ENCODE measurements at places on chromosomes 2 and 18.

DNA sequence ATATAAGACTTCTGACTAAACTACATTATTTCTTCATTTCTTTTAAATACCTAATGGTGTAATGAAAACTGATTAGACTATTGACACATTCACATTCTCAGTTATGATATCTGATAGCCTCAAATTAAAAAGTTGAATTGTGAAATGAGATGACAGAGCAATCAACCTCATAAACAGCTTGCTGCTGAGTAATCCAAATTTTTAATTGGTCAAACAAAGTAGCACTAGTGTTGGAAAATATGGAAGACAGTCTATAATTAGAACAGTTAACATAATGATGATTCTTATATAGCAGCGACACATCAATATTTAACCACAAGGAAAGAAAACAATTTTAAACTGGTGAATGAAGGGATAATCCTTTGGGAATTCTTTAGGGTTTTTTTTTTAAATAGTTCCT lies 91.9 kb upstream of the LRP1B start:
- no peak overlapping the region for H3K4me3 ChIP-seq
- no peaks in the 10 kb centered on the region for H3K4me1 ChIP-seq
- H3K27me3 ChIP-seq, result no peaks in the 10 kb centered on the region
- no peaks in the 10 kb centered on the region for H3K36me3 ChIP-seq
- DNase-seq, result no peak

GRCh38 chr18:45171679-45172191 lies 443.5 kb upstream of the SLC14A2 start:
- H3K27ac ChIP-seq, result peak overlapping the region; percentile 26
- H3K4me1 ChIP-seq, result peaks cover 9% of the 10 kb centered on the region
- DNase-seq, result no peak
- H3K27me3 ChIP-seq, result peaks cover 5% of the 10 kb centered on the region
- no peak overlapping the region for H3K4me3 ChIP-seq

- no peak within 1 kb of the TSS for H3K27ac ChIP-seq
- no peak within 1 kb of the TSS for H3K4me3 ChIP-seq
- H3K4me1 ChIP-seq, result no peaks in the 10 kb centered on the region
- no peaks in the 10 kb centered on the region for H3K36me3 ChIP-seq
- H3K27me3 ChIP-seq, result no peaks in the 10 kb centered on the region
Measured at GRCh38 chr2:229270551-229271410, at the start of gene PID1. PID1 (minus strand) TSS chr2:229271287; CDS start chr2:229271043, 244 bp downstream.

- no peak overlapping the region for H3K4me3 ChIP-seq
- H3K36me3 ChIP-seq, result no peaks in the 10 kb centered on the region
- H3K27me3 ChIP-seq, result no peaks in the 10 kb centered on the region
Measured at GRCh38 chr2:228649447-228649846, 468.0 kb upstream of the SPHKAP start.

- H3K27ac ChIP-seq, result no peak overlapping the region
- H3K36me3 ChIP-seq, result no peaks in the 10 kb centered on the region
- no peak overlapping the region for H3K4me3 ChIP-seq
- DNase-seq, result no peak
- no peaks in the 10 kb centered on the region for H3K4me1 ChIP-seq
- peaks cover 10% of the 10 kb centered on the region for H3K27me3 ChIP-seq
Measured at GRCh38 chr2:173684896-173685459, 280.2 kb downstream of the SP3 start.

DNA sequence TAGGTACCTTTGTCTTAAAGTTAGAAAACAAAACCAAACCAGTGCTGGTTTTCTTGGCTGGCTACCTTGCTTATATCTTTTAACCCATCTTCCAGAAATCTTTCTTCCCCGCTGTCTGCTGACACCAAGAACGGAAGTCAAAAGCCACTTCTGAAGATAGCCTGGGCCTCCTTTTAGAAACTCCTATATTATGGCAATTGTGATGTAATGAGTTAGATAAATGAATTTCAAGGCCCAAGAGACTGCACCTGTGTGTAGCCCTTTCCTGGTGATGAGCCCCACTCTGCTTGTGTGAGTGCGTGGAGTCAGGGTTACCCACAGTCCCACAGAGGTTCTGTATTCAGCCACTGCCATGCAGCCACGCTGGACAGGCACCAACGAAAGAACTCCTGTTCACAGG lies 60.7 kb downstream of the ARMC9 start:
- H3K36me3 ChIP-seq, result no peaks in the 10 kb centered on the region
- no peaks in the 10 kb centered on the region for H3K27me3 ChIP-seq
- H3K27ac ChIP-seq, result no peak overlapping the region

GRCh38 chr2:86831537-86831936 lies 30.1 kb downstream of the CD8B start:
- peak overlapping the region; percentile 10 for H3K4me3 ChIP-seq
- peak overlapping the region; percentile 87 for H3K27ac ChIP-seq
- H3K36me3 ChIP-seq, result peaks cover 4% of the 10 kb centered on the region

DNA sequence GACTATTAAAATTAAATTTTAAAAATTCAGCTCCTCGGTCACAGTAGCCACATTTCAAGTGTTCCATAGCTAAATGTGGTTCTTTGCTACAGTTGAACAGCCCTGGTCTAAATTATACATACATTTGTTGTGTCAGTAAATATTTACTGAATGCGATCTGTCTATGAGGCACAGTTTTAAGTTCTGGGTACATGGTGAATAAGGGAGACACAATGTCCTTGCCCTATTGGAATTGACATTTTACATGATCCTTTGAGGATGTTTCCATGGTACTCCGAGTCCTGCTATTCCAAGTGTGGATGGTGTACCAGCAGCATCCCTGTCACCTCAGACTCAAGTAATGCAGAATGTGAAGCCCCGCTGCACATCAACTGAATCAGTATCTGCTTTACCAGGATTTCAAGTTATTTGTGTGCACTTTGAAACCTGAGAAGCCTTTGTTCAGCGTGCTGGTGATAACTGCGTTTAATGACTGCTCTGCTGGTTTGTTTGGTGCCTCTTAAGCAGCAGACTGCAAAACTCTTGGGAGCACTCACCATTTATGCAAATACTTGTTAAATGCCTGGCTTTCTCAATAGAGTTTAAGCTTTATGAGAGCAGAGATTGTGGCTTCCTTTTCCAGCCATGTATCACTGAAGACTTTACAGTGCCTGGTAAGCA lies 1.5 kb downstream of the GALNT1 start:
- H3K36me3 ChIP-seq, result peaks cover 5% of the 10 kb centered on the region
- no peak overlapping the region for H3K27ac ChIP-seq
- peak overlapping the region; percentile 82 for H3K4me3 ChIP-seq

GRCh38 chr2:43675646-43676321 lies 445 bp downstream of the C1GALT1C1L start:
- peak overlapping the region; percentile 48 for H3K4me3 ChIP-seq
- no peak for DNase-seq
- H3K4me1 ChIP-seq, result peaks cover 4% of the 10 kb centered on the region
- peaks cover 42% of the 10 kb centered on the region for H3K27me3 ChIP-seq

DNA sequence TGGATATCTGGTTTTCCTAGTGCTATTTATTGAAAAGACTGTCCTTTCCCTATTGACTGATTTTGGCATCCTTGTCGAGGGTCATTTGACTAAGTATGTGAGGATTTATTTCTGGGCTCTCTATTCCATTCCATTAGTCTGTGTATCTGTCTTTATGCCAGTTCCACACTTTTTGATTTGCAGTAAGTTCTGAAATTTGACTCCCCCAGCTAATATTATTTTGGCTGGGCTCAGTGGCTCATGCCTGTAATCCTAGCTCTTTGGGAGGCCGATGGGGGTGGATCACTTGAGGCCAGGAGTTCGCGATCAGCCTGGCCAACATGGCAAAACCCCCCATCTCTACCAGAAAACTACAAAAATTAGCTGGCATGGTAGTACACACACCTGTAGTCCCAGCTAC lies 46.8 kb upstream of the GAREM2 start:
- peaks cover 24% of the 10 kb centered on the region for H3K36me3 ChIP-seq
- DNase-seq, result no peak
- H3K4me3 ChIP-seq, result no peak overlapping the region
- H3K27me3 ChIP-seq, result no peaks in the 10 kb centered on the region

GRCh38 chr2:98824256-98825019 lies 93.5 kb upstream of the MGAT4A start:
- no peak for DNase-seq
- no peaks in the 10 kb centered on the region for H3K27me3 ChIP-seq
- H3K4me3 ChIP-seq, result peak overlapping the region; percentile 78
- H3K27ac ChIP-seq, result peak overlapping the region; percentile 84
- H3K36me3 ChIP-seq, result no peaks in the 10 kb centered on the region
- H3K4me1 ChIP-seq, result peaks cover 26% of the 10 kb centered on the region

DNA sequence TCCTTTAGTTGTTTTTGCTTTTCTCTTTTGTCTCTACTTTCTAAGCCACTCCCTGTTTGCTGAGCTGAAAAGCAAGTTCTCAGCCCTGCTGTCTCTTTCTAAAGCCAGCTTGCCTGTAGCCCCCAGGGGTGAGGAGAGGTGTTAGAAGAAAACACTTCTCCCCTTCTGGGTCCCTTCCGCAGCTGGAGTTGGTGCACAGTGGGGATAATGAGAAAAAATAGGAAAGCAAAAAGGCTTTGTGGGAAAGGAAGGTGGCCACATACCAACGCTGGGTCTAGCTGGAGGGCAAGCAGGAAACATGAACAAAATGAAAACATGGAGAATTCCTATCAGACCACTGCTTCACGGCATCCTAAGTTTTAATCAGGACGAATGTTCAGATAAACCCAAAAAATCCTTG lies 15.5 kb upstream of the SLC20A1 start:
- peaks cover 29% of the 10 kb centered on the region for H3K36me3 ChIP-seq
- DNase-seq, result no peak
- H3K27me3 ChIP-seq, result no peaks in the 10 kb centered on the region
- peaks cover 76% of the 10 kb centered on the region for H3K4me1 ChIP-seq

- no peaks in the 10 kb centered on the region for H3K36me3 ChIP-seq
- no peak overlapping the region for H3K27ac ChIP-seq
- no peak for DNase-seq
- H3K4me3 ChIP-seq, result no peak overlapping the region
- H3K4me1 ChIP-seq, result no peaks in the 10 kb centered on the region
Measured at GRCh38 chr2:229196448-229196847, 74.6 kb downstream of the PID1 start.

- peaks cover 57% of the 10 kb centered on the region for H3K27me3 ChIP-seq
- no peaks in the 10 kb centered on the region for H3K4me1 ChIP-seq
- no peak for DNase-seq
- H3K27ac ChIP-seq, result no peak overlapping the region
- no peaks in the 10 kb centered on the region for H3K36me3 ChIP-seq
- H3K4me3 ChIP-seq, result no peak overlapping the region
Measured at GRCh38 chr2:234747833-234748559, 203.8 kb upstream of the SH3BP4 start.

DNA sequence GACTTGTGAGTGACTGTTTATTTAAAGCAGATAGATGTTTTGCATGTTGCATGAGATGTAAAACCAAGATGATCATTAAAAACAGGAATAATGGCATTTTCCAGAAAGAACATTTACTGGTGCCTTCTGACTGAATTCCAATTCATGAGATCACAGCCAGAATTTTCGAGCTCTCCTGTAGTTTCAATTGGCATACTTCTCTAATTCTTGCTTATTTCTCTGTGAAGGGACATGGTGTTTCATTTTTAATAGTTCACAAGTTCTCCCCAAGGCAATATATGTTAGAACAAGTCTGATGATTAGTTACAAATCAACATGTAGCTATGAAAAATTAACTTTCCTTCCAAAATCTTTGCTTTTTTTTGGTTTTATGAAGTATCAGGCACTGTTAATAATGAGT lies 105.7 kb downstream of the PDE1A start:
- no peaks in the 10 kb centered on the region for H3K36me3 ChIP-seq
- no peaks in the 10 kb centered on the region for H3K27me3 ChIP-seq
- H3K4me1 ChIP-seq, result no peaks in the 10 kb centered on the region
- H3K27ac ChIP-seq, result no peak overlapping the region

DNA sequence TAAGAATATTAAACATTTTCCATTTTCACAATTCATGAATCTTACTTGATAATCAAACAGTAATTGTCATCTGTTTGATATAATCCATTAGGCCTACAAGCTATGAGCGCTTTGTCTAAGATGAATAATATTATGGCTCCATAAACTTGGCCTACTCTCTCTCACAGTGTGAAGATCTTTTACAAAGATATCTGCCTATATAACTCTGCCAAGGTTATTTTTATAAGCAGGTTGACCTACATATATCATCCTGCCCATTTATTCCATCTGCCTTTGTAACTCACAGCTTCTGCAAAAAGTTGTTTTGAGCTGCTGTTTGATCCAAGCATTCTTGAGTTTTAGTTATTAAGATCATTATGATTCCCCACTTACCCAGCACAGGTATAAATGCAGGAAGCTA lies 158.3 kb downstream of the PDE11A start:
- peaks cover 7% of the 10 kb centered on the region for H3K27me3 ChIP-seq
- H3K4me3 ChIP-seq, result no peak overlapping the region
- no peak for DNase-seq

DNA sequence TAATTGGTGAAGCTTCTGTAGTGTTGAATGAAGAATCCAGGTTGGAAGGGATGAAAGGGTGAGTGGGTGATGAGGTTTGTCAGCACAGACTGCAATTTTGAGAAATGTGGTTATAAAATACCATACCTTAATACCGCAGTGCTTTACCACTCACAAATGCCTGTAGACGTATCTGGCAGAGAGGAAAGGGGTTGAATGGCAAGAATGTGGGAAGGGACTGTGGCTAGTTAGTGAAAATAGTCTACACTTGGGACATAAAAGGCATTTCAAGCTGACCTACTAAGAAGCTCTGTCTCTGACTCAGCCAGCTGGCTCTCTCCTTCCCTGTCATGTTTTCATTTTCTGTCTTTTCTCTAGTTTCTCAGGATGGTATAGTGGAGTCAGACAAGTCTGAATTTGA lies 25.1 kb downstream of the CDK15 start:
- H3K4me3 ChIP-seq, result no peak overlapping the region
- H3K27ac ChIP-seq, result no peak overlapping the region
- peaks cover under 1% of the 10 kb centered on the region for H3K27me3 ChIP-seq

DNA sequence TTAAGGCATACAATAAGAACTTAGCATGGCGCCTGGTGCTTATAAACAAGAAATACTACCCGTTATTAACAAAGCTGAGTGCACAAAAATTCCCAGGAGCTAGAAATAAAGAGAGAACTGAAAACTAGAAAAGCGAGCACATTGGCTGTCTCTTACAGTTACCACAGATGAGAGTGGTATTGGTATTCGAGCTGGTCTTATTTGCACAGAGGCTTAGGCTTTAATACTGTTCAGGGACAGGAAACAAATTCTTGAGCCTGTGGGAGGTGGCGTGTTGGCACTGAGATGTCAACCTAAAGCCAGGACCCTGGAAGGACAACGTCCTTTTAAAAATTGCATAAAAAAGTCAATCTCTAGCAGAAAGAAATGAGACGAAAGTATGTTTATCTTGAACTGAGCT lies 67.3 kb upstream of the IGFBP2 start:
- peaks cover 40% of the 10 kb centered on the region for H3K27me3 ChIP-seq
- H3K4me3 ChIP-seq, result no peak overlapping the region
- no peak for DNase-seq
- H3K36me3 ChIP-seq, result peaks cover 3% of the 10 kb centered on the region
- no peaks in the 10 kb centered on the region for H3K4me1 ChIP-seq

DNA sequence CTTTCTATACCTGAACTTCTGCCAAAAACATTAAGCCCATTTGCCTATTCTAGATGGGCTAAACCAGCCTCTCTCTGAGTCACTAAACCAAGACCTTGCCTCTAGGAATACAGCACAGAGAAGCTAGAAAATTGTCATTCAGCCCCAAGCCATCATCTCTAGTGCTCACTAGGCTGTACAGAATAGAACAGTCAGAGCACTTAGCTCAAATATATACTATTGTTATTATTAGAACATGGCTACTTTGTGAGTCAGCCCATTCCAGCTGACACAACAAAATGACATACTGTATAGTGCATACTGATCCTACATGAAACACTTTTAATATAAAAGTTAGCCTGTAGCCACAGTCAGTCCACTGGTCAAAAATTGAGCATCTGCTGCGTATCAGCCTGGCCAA lies 418.8 kb downstream of the NRXN1 start:
- no peaks in the 10 kb centered on the region for H3K27me3 ChIP-seq
- H3K4me3 ChIP-seq, result no peak overlapping the region
- DNase-seq, result no peak
- H3K4me1 ChIP-seq, result no peaks in the 10 kb centered on the region
- H3K36me3 ChIP-seq, result no peaks in the 10 kb centered on the region

GRCh38 chr2:7572450-7572849 lies 655.2 kb downstream of the RNF144A start:
- no peaks in the 10 kb centered on the region for H3K27me3 ChIP-seq
- no peak for DNase-seq
- no peaks in the 10 kb centered on the region for H3K36me3 ChIP-seq
